Type B pancreatic cell (in vitro differentiated cells): ENCODE measurements at places on chromosomes 4 and X. TPM values are rescaled to one million over a fixed set of nuclear protein-coding genes. Genes with fewer than 3 reads are reported as not detected.

- H3K27ac ChIP-seq, result no peak overlapping the region
- no peak for DNase-seq
- no peaks in the 10 kb centered on the region for H3K36me3 ChIP-seq
- H3K4me3 ChIP-seq, result no peak overlapping the region
Observed at GRCh38 chr4:104641418-104641817, 146.7 kb upstream of the CXXC4 start.

GRCh38 chr4:140254651-140255299 is 100.8 kb upstream of the MAML3 start:
- peak overlapping the region; percentile 33 for H3K27ac ChIP-seq
- no peaks in the 10 kb centered on the region for H3K27me3 ChIP-seq
- no peaks in the 10 kb centered on the region for H3K36me3 ChIP-seq
- H3K4me1 ChIP-seq, result peaks cover 47% of the 10 kb centered on the region

GRCh38 chr4:147117431-147117830 is 171.8 kb upstream of the TTC29 start:
- DNase-seq, result no peak
- H3K36me3 ChIP-seq, result no peaks in the 10 kb centered on the region
- no peak overlapping the region for H3K27ac ChIP-seq
- H3K4me3 ChIP-seq, result no peak overlapping the region
- no peaks in the 10 kb centered on the region for H3K4me1 ChIP-seq

The UGT2B11 gene
- total RNA-seq, result 0.56 and 1.2 TPM in 2 replicates

- H3K27me3 ChIP-seq, result peaks cover 76% of the 10 kb centered on the region
- peak overlapping the region; percentile 87 for H3K4me3 ChIP-seq
- peak; percentile 68 for DNase-seq
- H3K4me1 ChIP-seq, result no peaks in the 10 kb centered on the region
- peak overlapping the region; percentile 20 for H3K27ac ChIP-seq
Observed at GRCh38 chr4:121950680-121951520, 960 bp downstream of the TRPC3 start.

GRCh38 chr4:40948014-40948413 is 198.3 kb downstream of the NSUN7 start:
- H3K36me3 ChIP-seq, result no peaks in the 10 kb centered on the region
- no peak overlapping the region for H3K4me3 ChIP-seq
- no peak for DNase-seq
- H3K27ac ChIP-seq, result no peak overlapping the region
- H3K4me1 ChIP-seq, result no peaks in the 10 kb centered on the region

The MAGEB1 gene
- total RNA-seq, result not detected in 2 replicates

DNA sequence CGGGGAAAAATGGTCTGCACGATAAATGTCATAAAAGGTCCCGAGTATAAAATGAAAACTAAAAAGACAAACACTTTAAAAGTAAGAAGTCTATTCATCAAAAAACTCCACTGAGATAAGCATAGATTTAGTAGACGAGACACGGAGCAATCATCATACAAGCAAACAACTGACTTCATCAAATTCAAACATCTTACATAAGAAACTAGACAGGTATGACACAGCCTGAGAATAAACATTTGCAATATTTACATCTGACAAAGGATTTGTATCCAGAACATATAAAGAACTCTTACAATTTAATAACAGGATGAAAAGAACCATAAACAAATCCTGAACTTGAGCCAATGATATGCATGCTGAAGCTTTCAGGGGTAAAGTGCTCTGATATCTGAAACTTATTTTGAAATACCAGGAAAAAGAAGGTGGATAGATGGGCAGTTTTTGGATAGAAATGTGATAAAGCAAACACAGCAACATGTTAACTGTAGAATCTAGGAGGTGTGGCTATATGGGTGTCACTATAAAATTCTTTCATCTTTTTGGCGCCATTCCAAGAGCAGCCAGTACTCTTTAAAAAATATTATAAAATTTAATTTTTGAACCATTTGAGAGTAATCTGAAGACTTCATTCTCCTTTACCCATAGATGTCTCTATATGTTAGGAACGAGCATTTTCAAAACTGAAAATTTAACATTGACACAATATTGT is 12.0 kb downstream of the MPP1 start:
- H3K4me1 ChIP-seq, result no peaks in the 10 kb centered on the region
- no peaks in the 10 kb centered on the region for H3K27me3 ChIP-seq
- H3K27ac ChIP-seq, result no peak overlapping the region
- DNase-seq, result no peak
- no peaks in the 10 kb centered on the region for H3K36me3 ChIP-seq
- H3K4me3 ChIP-seq, result no peak overlapping the region

The SPACA5 gene
- not detected in 2 replicates for total RNA-seq

DNA sequence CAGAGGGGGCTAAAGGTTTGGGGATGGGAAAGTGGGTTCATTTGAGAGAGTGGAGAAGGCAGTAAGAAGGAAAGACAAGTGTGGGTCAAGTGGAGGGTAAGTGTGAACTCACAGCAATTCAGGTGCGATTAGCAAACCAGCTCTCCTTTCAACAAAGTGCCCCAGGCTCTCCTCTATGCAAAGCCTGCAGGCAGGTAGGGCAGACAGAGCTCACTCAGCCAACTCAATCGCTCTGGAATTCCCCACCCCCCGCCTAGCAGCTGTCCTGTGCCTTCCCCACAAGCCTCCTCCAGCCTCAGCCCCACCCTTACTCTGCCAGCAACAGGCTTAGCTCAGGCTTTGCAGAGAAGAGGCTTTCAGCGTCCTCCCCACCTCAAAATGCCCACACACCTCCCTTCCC is 14.8 kb upstream of the MAMLD1 start:
- no peaks in the 10 kb centered on the region for H3K36me3 ChIP-seq
- no peaks in the 10 kb centered on the region for H3K4me1 ChIP-seq
- H3K27ac ChIP-seq, result no peak overlapping the region
- no peaks in the 10 kb centered on the region for H3K27me3 ChIP-seq

The RASSF6 gene
- total RNA-seq, result 5.3 and 11.8 TPM in 2 replicates

DNA sequence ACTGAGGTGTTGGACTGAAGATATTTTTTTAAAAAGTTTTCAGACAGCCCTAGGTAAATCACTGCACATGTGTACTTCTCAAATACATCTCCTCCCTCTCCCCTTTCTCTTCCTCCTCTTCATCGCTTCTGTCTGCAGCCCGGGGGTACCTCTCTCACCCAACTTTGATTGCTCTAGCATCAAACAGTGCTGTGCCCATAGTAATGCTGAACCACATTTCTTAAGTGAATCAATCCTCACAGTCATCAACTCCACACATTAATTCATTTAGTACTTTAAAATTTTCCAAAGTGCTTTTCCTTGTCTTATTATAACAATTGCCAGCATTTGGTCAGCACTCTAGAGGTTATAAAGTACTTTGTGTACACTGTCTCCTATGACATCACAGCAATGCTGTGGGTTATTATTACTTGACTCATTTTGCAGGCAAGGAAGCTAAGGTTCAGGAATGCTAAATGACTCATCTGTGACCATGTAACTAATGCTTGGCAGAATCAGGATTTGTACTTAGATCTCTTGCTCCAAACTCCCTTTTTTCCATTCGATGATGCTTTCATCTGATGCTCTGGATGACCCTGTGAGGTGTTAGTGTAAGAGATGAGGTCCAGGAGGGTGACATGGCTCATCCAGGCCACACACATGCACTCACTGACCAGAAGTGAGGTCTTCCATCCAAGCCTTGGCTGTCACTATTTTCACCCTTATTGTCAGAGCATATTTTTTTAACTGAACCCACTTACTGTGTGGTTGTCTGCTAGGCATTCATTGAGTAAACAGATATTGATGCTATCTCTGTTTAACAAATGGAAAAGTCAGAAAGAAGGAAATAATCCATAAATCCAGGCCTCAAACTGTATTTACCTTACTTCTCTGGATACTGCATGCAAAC is 58.8 kb downstream of the RHOH start:
- H3K4me1 ChIP-seq, result peaks cover 22% of the 10 kb centered on the region
- DNase-seq, result no peak
- no peak overlapping the region for H3K4me3 ChIP-seq
- no peaks in the 10 kb centered on the region for H3K27me3 ChIP-seq
- peak overlapping the region; percentile 6 for H3K27ac ChIP-seq

The FGB gene
- total RNA-seq, result 32.8 and 199 TPM in 2 replicates

The ATXN3L gene
- total RNA-seq, result not detected in 2 replicates

The POF1B gene
- 19.7 and 33.5 TPM in 2 replicates for total RNA-seq

GRCh38 chr4:71713611-71714203 is 70.2 kb downstream of the GC start:
- H3K36me3 ChIP-seq, result no peaks in the 10 kb centered on the region
- H3K4me1 ChIP-seq, result no peaks in the 10 kb centered on the region
- H3K27ac ChIP-seq, result no peak overlapping the region

DNA sequence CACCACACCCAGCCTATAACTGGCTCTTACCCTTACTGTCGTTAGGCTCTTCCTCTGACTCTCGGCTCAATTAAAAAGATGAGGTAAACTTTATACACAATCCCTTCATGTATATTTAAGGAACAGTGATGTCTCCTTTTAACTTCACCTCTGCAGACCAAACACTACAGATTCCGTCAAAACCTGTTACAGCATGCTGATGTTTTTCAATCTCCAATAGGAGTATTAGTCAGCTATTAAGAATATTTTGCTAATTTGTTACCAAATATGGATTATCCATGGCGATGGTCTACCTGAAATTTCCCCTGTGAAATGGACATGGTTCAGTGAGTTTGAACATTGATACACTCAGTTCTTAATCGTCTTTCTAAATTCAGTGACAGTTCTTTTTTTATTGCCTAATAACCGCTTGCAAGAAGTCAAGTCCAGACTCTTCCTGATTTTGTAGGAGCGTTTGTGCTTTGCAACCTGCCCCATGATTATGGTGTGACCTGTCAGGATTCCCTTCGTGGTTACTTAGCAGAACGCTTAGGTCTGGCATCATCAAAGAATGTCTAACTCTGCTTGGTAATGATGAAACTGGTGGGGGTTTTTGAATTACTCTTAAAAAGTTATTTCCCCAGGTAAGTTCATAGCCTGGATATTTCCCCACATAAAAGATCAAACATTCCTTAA is 72.2 kb upstream of the STOX2 start:
- H3K36me3 ChIP-seq, result no peaks in the 10 kb centered on the region
- no peaks in the 10 kb centered on the region for H3K27me3 ChIP-seq
- H3K4me1 ChIP-seq, result peaks cover 21% of the 10 kb centered on the region
- H3K4me3 ChIP-seq, result no peak overlapping the region

- no peak overlapping the region for H3K27ac ChIP-seq
- peaks cover 52% of the 10 kb centered on the region for H3K36me3 ChIP-seq
- peaks cover 24% of the 10 kb centered on the region for H3K4me1 ChIP-seq
- H3K4me3 ChIP-seq, result no peak overlapping the region
- no peak for DNase-seq
- H3K27me3 ChIP-seq, result no peaks in the 10 kb centered on the region
Observed at GRCh38 chr4:184624972-184625554, 24.2 kb downstream of the CASP3 start.

DNA sequence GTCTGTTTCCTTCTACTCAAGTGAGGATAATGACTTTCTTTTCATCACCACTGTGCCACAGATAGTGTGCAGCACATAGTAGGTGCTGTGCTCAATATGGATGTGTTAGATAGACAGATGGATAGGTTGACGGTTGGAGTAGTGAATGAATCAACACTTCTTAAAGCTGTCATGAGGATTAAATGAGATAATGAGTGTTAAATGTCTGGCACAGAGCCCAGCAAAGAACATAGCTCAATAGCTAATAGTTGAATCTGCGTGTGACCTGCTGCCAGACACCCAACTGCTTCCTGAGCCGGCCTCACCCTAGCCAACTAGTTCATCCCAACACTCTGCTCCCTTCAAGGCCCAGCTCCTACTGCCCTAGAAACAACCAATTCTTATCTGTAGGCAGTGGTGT is 67.7 kb upstream of the PJA1 start:
- H3K4me3 ChIP-seq, result no peak overlapping the region
- no peak for DNase-seq
- no peaks in the 10 kb centered on the region for H3K36me3 ChIP-seq
- no peaks in the 10 kb centered on the region for H3K4me1 ChIP-seq

The TEC gene
- total RNA-seq, result 1.8 and 3.8 TPM in 2 replicates

The CNKSR2 gene
- 7.2 and 13.5 TPM in 2 replicates for total RNA-seq

The NAA10 gene
- 73.8 and 82.7 TPM in 2 replicates for total RNA-seq

GRCh38 chr4:1604181-1604705 is 79.9 kb downstream of the FAM53A start:
- peaks cover 3% of the 10 kb centered on the region for H3K27me3 ChIP-seq
- H3K4me3 ChIP-seq, result no peak overlapping the region
- no peaks in the 10 kb centered on the region for H3K36me3 ChIP-seq
- DNase-seq, result no peak

GRCh38 chr4:10366628-10367027 is 90.6 kb downstream of the ZNF518B start:
- no peaks in the 10 kb centered on the region for H3K36me3 ChIP-seq
- no peak for DNase-seq
- H3K27me3 ChIP-seq, result peaks cover 18% of the 10 kb centered on the region

- H3K4me1 ChIP-seq, result peaks cover 12% of the 10 kb centered on the region
- DNase-seq, result no peak
- peaks cover 32% of the 10 kb centered on the region for H3K36me3 ChIP-seq
- H3K4me3 ChIP-seq, result no peak overlapping the region
- H3K27ac ChIP-seq, result no peak overlapping the region
Observed at GRCh38 chr4:147971116-147971515, 239.2 kb downstream of the ARHGAP10 start.

DNA sequence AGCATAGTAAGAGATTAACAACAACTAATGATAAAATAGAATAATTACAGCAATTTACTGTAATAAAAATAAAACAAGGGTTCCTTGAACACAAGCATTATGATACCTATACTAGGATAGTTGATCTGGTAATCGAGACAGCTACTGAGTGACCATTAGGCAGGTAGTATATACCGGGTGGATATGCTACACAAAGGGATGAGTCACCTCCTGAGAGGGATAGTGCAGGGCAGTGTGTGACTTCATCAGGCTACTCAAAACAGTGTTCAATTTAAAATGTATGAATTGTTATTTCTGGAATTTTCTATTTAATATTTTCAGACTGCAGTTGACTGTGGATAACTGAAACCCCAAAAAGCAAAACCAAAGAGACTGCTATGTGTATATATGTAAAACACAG is 9.7 kb upstream of the ANTXR2 start:
- H3K27ac ChIP-seq, result no peak overlapping the region
- H3K4me3 ChIP-seq, result no peak overlapping the region
- no peaks in the 10 kb centered on the region for H3K4me1 ChIP-seq
- H3K36me3 ChIP-seq, result no peaks in the 10 kb centered on the region

DNA sequence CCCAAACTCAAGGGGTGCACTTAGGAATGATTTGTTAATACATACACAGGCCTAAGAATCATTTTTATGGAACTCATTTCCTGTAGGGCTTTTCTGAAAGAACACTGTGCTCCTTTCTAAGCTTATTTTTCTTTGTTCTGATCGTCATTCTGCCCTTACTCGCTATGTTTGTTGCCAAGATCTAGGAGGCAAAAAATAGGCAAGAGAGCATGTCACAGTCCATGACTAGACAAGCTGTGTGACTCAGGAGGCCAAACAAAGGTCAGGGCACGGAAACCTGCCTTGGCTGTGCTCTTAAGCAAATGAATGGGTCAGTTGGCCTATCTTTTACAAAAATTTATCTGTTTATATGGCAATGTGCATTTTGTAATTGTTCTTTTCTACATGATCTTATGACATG is 42.5 kb upstream of the C1GALT1C1 start:
- H3K36me3 ChIP-seq, result no peaks in the 10 kb centered on the region
- H3K27ac ChIP-seq, result no peak overlapping the region
- no peaks in the 10 kb centered on the region for H3K4me1 ChIP-seq
- no peak overlapping the region for H3K4me3 ChIP-seq

- H3K36me3 ChIP-seq, result no peaks in the 10 kb centered on the region
- no peak overlapping the region for H3K4me3 ChIP-seq
- H3K4me1 ChIP-seq, result no peaks in the 10 kb centered on the region
- no peaks in the 10 kb centered on the region for H3K27me3 ChIP-seq
Observed at GRCh38 chr4:109378076-109378475, 55.5 kb upstream of the SEC24B start.
